ENCODE measurements at places on chromosomes 16 and 17. TPM values are rescaled to one million over a fixed set of nuclear protein-coding genes. Genes with fewer than 3 reads are reported as not detected.

The CCL2 gene
- total RNA-seq, result 1,648 TPM

DNA sequence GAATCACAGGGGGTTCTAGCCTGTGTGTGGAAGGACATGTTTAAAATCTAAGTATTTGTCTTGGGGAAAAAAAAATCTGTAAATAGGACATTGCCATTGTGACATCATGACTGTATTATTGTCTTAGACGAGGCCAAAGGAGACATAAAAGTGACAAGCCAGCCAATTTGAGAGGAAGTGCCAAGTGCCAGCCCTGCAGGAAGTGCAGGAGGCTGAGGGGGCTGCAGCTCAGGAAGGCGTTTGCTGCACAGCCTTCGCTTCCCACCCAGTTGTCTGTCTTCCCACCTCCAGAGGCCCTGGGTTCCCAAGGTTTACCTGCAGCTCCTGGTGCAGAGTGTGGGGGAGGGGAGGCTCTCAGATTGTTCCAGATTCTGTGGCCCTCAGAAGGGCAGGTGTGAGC lies 1.3 kb downstream of the ADCY7 start:
- no peak for DNase-seq

- DNase-seq, result peak; percentile 96
Observed at GRCh38 chr16:29943846-29944799, 17.8 kb upstream of the TMEM219 start.

- DNase-seq, result no peak
Observed at GRCh38 chr16:14225457-14225856, 154.3 kb downstream of the MRTFB start.

Data from Daoy (cell line).